Activated CD8-positive, alpha-beta memory T cell treated with anti-CD3 and anti-CD28 coated beads for 1 hour (primary cell): ENCODE measurements at places on chromosomes 12 and 14.

DNA sequence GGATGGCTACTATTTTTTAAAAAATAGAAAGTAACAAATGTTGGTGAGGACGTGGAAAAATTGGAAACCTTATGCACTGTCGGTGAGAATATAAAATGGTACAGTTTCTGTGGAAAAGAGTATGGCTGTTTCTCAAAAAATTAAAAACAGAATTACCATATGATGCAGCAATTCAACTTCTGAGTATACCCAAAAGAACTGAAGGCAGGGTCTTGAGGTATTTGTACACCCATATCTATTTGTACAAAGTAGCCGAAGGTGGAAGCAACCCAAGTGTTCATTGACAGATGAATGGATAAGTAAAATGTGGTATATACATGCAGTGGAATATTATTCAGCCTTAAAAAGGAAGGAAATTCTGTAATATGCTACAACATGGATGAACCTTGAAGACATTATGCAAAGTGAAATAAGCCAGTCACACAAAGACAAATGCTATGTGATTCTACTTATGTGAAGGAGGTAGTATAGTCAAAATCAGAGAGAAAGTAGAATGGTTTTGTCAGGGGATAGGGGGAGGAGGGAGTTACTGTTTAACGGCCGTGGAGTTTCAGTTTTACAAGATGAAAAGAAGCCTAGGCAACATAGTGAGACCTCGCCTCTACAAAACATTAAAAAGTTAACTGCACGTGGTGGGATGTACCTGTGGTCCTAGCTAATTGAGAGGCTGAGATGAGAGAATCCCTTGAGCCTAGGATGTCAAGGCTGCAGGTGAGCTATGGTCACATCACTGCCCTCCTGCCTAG lies 38.4 kb upstream of the CCT2 start:
- no peak for DNase-seq

DNA sequence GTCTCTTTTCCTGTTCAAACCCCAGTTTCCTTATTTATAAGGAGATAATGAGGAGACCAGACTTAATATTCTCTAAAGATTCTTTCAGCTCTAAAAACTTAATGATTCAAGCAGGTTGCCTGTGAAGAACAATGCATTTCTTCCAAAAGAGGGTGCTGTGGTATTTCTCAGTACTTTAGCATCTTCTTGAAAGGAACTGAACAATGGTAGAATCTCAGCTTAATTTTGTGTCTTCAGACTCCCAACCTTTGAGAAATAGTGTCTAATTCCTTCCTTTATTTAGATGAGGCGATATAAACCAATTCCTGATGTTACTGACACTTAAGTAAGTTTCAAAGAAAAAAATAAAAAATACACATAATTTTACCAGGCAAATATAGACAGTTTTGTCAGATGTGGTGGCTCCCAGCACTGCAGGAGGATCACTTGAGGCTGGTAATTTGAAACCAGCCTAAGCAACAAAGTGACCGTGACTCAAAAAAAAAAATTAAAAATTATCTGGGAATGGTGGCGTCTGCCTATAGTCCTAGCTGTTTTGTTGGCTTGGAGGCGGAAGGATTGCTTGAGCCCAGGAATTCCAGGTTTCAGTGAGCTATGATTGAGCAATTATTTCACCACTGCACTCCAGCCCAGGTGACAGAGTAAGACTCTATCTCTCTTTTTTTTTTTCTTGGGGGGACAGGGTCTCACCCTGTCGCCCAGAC lies 76.9 kb upstream of the PSMA6 start:
- no peak for DNase-seq

DNA sequence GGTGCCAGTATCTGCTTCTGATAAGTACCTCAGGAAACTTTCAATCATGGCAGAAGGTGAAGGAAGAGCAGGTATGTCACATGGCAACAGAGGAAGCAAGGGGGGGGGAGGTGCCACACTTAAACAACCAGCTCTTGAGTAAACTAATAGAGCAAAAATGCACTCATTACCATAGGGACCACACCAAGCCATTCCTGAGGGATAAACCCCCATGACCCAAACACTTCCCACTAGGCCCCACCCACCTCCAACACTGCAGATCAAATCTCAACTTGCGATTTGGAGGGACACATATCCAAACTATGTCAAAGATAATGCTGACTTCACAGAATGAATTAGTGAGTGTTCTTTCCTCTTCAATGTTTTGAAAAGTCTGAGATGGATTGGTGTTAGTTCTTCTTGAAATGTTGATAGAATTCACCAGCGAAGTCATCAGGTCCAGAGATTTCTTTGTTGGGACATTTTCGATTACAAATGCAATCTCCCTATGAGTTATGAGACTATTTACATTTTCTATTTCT lies 16.6 kb downstream of the TFCP2 start:
- DNase-seq: no peak

GRCh38 chr12:5043589-5044419 lies at the start of gene KCNA5:
TSS of gene KCNA5 (plus strand) at chr12:5043879. CDS start at chr12:5044148, 269 bp downstream.
- DNase-seq: no peak

DNA sequence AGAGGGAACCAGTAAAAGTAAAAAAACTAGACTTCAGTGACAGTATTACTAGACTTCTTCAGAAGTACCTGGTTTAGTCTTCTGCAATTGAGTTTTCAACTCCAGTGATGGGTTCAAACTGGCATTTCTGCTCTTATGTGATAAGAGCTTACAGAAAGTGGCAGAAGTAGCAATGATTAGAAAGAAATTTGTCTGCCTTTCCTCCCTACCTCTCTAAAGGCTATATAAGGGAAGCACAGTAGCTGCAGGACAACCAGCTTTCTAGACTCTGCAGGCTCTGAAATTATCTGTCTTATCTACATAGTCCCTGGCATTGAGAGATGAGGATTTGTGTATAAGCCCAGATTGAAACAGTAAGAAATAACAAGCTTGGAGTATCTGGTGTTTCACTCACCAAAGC lies 107.5 kb downstream of the DAAM1 start:
- DNase-seq: no peak

- no peak for DNase-seq
Measured at GRCh38 chr12:100675432-100675831, 101.9 kb downstream of the GAS2L3 start.

DNA sequence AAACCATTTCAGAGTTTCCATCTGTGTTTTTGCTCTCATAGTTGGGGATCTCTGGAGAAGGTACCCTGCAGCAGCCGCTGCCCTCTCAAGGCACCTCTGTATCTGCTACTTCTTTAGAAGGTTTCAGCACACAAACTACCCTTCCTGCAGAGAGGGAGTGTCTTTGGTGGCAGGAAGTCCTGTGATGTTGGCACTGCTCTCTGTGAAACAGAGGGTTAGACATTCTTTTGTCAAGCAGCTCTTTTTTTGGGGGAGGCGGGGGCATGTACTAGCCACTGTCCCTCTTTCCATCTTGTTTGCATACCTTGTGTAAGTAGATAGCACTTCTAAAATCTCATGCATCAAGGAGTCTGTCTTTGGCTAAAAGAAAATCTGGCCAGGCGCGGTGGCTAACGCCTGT lies 352.6 kb downstream of the BMP4 start:
- no peak for DNase-seq

DNA sequence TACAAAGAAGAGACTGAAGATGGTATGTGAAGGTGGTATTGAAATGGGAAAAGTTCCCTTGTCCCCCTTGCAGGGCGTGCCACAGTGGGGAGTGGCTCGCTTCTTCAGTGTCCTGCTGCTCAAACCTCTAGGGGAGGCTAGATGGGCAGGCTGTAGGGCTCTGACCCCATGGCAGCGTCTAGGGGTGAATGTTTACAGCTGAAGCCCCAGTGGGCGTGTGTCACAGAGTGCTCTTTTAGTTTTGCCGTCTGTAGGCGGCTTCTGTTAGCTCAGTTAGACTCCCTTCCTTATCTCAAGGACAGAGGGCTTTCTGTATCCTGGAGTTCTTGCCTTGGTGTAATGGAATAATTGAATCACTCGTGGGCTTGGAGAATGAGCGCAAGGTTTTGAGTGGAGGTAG lies 266.2 kb downstream of the RAD51B start:
- DNase-seq: no peak

- DNase-seq: no peak
Measured at GRCh38 chr12:49661746-49662145, 38.4 kb downstream of the PRPF40B start.

DNA sequence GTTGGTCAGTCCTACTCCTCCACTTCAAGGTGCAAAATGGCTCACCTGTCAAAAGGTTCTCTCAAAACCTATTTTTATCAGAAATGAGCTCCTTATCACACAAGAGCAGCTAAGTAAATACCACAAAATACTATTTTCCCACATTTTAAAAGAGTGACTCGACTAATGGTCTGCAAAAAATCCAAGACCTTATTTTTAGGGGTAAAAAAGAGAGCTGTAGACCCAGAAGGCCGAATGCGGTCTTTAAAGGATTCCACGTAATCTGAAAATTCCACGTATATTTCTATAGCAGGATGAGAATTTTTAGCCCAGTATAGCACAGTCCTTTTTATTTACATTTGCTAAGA lies 3.8 kb downstream of the C14orf93 start:
- DNase-seq: no peak

DNA sequence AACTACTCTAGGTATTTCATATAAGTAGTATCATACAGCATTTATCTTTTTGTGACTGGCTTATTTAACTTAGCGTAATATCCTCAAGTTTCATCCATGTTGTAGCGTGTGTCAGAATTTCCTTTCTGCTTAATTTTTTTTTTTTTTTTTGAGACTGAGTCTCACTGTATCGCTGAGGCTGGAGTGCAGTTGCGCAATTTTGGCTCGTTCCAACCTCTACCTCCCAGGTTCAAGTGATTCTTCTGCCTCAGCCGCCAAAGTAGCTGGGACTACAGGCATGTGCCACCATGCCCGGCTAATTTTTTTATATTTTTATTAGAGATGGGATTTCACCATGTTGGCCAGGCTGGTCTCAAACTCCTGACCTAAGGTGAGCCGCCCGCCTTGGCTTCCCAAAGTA lies 28.9 kb downstream of the PNMA1 start:
- DNase-seq: no peak

DNA sequence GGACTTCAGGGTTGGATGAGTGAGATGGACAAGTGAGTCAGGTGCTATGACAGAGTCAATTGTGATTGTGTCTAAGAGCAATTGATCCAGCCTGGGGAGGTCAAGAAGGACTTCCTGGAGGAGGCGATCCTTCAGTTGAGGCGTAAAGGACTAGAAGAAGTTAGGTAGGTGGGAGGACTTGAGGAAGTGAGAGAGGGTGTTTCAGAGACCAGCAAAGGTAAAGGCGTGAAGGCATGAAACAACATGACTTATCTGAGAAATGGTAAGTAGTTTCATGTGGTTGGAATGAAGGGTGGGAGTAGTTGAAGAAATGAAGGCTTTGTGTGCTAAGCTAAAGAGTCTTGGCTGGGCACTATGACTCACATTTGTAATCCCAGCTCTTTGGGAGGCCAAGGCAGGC lies 48.9 kb upstream of the PPP1CC start:
- DNase-seq: no peak

GRCh38 chr14:104676694-104677511 lies 12.5 kb upstream of the INF2 start:
- no peak for DNase-seq

DNA sequence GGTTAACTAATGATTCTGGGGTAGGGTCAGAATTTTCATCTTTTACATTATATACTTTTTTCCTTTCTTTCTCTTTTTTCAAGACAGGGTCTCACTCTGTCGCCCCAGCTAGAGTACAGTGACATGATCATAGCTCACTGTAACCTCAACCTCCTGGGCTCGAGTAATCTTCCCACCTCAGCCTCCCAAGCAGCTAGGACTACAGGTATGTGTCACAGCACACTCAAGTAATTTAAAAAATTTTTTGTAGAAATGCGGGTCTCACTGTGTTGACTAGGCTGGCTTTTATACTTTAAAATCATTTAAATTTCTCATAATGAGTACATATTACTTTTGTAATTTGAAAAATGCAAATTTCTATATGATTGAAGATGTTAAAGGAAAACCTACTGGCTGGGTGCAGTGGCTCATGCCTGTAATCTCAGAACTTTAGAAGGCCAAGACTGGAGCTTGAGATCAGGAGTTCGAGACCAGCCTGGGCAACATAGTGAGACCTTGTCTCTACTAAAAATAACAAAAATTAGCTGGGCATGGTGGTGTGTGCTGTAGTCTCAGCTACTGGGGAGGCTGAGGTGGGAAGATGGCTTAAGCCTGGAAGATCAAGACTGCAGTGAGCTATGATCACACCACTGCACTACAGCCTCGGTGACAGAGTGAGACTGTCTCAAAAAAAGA lies 25.7 kb downstream of the R3HDM2 start:
- no peak for DNase-seq

DNA sequence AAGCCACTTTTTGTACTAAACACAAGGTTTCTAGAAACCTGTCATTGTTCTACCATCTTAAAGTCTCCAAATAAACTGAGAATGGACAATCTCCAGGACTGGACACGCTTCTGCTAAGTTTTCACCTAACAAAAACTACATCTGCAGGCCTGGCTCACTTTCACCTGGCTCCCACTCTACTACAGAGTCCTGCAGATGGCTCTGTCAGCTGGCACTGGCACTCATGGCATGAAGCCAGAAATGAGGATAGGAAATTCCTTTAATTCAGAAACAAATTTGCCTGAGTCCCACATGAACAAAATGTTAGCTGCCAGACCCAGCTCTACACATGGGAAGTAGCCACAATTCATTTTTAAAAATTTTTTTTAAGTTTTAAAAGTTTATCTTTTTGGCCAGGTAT lies 42.1 kb downstream of the STXBP6 start:
- no peak for DNase-seq

- DNase-seq: no peak
Measured at GRCh38 chr14:31932675-31933074, 144.4 kb upstream of the ARHGAP5 start.

GRCh38 chr14:61582815-61583214 lies 112.5 kb upstream of the HIF1A start:
- DNase-seq: no peak

DNA sequence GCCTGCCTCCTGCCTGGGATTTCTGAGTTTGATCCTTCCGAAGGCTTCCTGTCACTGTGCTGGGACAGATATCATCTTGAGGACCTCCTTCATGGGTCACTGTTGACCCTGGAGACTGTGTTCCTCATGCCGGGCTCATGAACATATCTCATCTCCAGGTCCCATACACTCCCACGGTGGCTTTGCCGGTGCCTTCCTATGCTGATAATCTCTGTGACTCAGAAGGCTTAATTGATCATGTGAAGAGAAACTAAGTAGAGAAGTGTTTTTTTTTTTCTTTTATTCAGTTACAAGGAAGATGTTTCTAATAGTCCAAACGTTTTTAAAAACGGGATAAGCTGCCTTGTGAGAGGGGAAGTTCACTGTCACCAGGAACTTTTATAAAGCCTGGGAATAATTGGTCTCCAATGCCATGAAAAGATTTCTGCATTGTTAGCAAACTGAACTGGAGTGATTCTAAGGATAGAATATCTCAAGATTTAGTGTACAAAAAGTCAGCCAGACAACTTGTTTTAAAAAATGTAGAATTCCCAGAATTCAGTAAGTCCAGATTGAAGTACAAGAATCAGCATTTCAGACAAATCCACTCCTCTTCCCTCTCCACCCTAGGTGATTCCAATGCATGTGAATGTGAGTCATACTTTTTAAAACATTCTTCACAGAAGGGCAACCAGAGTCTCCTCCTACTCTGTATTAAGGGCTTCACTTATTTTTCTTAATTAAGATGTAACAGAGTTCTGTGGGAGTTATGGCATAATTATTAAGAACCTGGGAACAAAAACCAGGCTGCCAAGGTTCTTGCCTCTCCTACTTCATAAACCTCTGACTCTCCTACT lies 139.8 kb upstream of the LGR5 start:
- no peak for DNase-seq

- DNase-seq: no peak
Measured at GRCh38 chr12:82659343-82660207, 27.1 kb upstream of the TMTC2 start.
